T-helper 22 cell (primary cell): ENCODE measurements at places on chromosomes 7 and 10.

- no peak for DNase-seq
Observed at GRCh38 chr7:64887756-64888508, 15.1 kb upstream of the ZNF273 start.

DNA sequence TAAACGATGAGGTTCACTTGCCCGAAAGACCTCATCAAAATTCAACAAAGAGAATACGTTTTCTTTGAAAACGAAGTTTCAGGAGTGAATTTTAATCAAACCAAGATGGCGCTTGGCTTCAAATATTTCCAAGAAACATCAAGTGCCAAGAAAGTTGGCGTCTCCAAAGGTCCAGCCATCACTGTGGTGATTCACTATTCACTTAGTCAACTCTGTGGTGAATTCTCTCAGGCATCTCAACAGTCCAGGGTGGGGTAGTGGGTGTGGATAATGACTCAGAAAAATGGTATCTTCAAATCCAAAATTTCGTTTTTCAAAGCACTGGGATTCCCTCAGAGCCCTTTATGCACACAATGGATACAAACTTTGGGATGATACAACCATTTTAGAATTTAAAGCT lies 133.1 kb downstream of the SVIL start:
- DNase-seq: no peak

DNA sequence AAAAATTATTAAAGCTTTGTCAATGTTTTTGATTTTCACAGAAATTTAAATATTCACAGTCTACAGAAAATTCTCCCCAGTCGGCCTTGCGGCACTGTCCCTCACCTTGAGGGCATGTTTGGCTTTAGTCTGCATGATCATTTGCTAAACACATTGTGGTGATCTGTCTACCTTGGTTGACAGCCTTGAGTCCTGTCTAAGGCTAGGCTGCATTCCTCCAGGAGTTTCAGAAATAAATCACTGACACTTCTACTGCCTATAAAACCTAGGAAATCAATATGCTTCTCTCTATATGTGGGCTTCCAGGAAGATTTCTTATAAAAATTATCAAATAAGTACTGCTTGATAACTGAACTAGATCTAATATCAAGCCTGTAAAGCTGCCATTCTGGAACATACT lies 430.7 kb upstream of the GRM3 start:
- DNase-seq: no peak

DNA sequence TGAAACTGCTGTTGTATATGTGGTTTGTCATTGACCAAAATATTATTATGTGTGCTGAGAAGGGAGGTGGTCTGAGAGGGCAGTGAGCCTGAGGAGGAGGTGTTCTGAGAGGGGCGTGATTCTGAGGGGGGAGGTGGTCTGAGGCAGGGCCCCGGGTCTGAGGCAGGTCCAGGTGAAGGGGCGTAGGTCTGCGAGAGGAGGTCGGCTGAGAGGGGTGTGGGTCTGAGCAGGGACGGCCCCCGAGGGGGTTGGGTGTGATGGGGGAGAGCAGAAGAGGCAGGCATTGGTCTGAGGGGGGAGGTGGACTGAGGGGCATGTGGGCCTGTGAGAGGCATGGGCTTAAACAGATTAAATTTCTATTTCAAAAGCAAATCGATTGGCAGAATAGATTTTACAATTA lies 32.4 kb downstream of the AKR1C4 start:
- no peak for DNase-seq

- no peak for DNase-seq
Observed at GRCh38 chr10:36597756-36598320, 527.6 kb upstream of the ANKRD30A start.

DNA sequence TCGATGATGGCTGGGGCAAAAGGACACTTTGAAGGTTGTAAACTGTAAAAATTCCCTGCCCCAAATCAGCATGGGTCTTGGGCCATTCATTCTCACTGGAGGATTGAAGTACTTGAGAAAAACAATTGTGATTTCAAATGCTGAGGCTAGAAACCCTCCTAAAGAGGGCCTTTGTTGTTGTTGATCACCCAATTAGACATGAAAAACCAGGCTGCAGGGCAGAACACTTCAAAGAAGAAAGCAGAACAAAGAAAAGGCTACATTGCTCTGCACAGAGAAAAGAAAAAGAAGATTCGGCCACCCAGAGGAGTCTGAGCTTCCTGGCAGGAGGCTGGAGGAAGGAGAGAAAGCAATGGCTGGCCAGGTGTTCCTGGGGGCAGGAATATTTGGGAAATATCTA lies 143.1 kb downstream of the NPY start:
- DNase-seq: no peak

- no peak for DNase-seq
Observed at GRCh38 chr7:36838616-36839225, 114.4 kb upstream of the AOAH start.

GRCh38 chr7:118040562-118040961 lies 143.4 kb upstream of the LSM8 start:
- no peak for DNase-seq

GRCh38 chr7:50212666-50213621 lies 91.6 kb upstream of the IKZF1 start:
- no peak for DNase-seq

DNA sequence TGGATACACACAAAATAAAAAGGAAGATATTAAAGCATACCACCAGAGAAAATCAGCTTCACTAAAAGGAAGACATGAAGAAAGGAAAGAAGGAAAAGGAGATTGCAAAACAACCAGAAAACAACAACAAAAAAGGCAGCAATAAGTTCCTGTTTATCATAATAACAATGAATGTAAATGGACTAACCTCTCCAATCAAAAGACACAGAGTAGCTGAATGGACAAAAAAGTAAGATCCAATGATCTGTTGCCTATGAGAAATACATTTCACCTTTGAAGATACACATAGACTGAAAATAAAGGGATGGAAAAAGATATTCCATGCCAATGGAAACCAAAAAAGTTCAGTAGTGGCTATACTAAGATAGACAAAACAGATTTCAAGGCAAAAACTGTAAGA lies 30.3 kb upstream of the FAM171A1 start:
- no peak for DNase-seq

DNA sequence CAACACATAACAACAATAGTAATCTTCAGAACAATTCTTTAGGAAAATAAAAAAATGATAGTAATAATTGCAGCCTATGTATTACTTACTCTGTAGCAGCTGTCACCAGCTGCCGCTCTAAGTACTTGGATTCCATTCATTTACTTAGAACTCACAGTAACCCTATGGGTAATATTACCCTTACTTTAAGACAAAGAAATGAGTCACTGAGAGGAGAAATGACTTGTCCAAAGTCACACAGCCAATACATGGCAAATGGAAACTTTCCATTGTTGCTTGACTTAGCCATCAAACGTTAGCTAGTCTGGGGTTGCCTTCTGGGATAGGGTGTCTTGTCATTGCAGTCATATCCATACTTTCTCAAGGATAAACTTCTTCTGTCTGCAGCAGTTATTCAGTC lies 3.6 kb downstream of the CCNY start:
- DNase-seq: no peak

DNA sequence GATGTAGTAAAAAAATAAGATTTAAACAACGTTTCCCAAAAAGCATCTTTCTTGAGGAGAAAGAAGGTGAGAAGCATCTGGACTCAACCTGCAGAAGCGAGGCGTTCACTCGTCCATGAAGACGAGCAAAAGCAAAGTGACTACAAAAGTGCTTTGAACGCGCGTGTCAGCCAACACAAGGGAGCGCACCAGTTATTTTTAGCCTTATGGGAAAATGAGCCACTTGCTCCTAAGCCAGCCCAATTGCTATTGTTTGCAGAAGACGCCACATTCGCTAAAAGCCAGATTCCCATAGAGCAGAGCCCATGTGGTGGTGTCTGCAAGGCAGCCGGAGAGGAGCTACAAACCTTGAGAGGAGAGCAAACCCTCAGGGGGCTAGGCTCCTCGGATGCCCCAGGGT lies 122.5 kb downstream of the FAM53B start:
- DNase-seq: no peak

- no peak for DNase-seq
Observed at GRCh38 chr7:141464551-141464950, 86.7 kb upstream of the AGK start.

- no peak for DNase-seq
Observed at GRCh38 chr7:77674878-77675277, 21.4 kb upstream of the RSBN1L start.

DNA sequence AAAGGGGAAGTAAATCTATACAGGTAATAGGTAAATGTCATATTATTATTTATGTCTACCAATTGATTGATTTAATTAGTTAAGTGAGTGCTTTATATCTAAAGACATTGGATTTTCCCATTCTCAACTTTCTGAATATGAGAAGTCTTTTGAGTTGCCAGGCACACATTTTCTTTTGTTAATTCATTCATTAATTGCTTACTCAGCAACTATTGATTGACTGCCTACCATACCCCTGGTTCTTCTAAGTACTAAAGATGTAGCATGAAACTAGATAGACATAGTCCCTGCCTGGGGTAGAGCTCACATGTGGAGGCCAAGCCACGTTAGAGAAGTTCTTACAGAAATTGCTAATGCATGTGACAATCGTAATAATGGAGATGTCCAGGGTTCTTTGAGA lies 253.1 kb upstream of the LYZL1 start:
- DNase-seq: no peak
